ENCODE measurements at places on chromosomes 11 and 22. TPM values are rescaled to one million over a fixed set of nuclear protein-coding genes. Genes with fewer than 3 reads are reported as not detected.

OR8D1 gene
- total RNA-seq: not detected

OR10A4 gene
- total RNA-seq: not detected

ZNF214 gene
- 4.4 TPM for total RNA-seq

KRTAP5-1 gene
- total RNA-seq: not detected

BLID gene
- total RNA-seq: 11.9 TPM

KLHL35 gene
- 3.3 TPM for total RNA-seq

SYT12 gene
- 0.23 TPM for total RNA-seq

FXYD2 gene
- not detected for total RNA-seq

SUSD2 gene
- total RNA-seq: 1.2 TPM

TMEM126B gene
- 27.3 TPM for total RNA-seq

OR51E2 gene
- under 0.01 TPM for total RNA-seq

RAG2 gene
- total RNA-seq: not detected

CFAP300 gene
- total RNA-seq: 5.5 TPM

SCARF2 gene
- 21.0 TPM for total RNA-seq

CARD18 gene
- not detected for total RNA-seq

MS4A4A gene
- not detected for total RNA-seq

SF1 gene
- 47.5 TPM for total RNA-seq

SGSM1 gene
- under 0.01 TPM for total RNA-seq

LRRC74B gene
- total RNA-seq: not detected

SLC29A2 gene
- 0.08 TPM for total RNA-seq

PTPN5 gene
- not detected for total RNA-seq

MRGPRX4 gene
- not detected for total RNA-seq

MS4A2 gene
- not detected for total RNA-seq

ZMAT5 gene
- 9.6 TPM for total RNA-seq

MYRF gene
- 1.6 TPM for total RNA-seq

APLNR gene
- 0.35 TPM for total RNA-seq

RAB39A gene
- not detected for total RNA-seq

GLYATL1 gene
- 0.08 TPM for total RNA-seq

POGLUT3 gene
- 14.7 TPM for total RNA-seq

OR51B2 gene
- not detected for total RNA-seq

HEPN1 gene
- not detected for total RNA-seq

PLAAT5 gene
- total RNA-seq: not detected

PDE2A gene
- total RNA-seq: 2.6 TPM

ARRB1 gene
- 7.4 TPM for total RNA-seq

TMEM179B gene
- total RNA-seq: 19.2 TPM

RBMXL2 gene
- total RNA-seq: 0.08 TPM

TEX54 gene
- total RNA-seq: not detected

TMEM86A gene
- total RNA-seq: 0.47 TPM

DEUP1 gene
- not detected for total RNA-seq

C22orf15 gene
- 0.38 TPM for total RNA-seq

ROBO3 gene
- 2.9 TPM for total RNA-seq

A4GALT gene
- total RNA-seq: 31.9 TPM

SOX10 gene
- total RNA-seq: not detected

BRSK2 gene
- 0.23 TPM for total RNA-seq

ACCS gene
- total RNA-seq: 4.6 TPM

SYCE3 gene
- total RNA-seq: not detected

CASP5 gene
- not detected for total RNA-seq

DTX4 gene
- total RNA-seq: 0.35 TPM

KDM4E gene
- not detected for total RNA-seq

All from smooth muscle cell of the coronary artery (primary cell).